Karpas-422 (cell line): ENCODE measurements at places on chromosomes 4 and X. TPM values are rescaled to one million over a fixed set of nuclear protein-coding genes. Genes with fewer than 3 reads are reported as not detected.
A peak's percentile ranks its signal among the peaks of the same experiment; 100 is the strongest.

GRCh38 chr4:102036619-102037376 is 246.3 kb downstream of the BANK1 start:
- no peak for DNase-seq

The PHKA1 gene
- not detected in 2 replicates for total RNA-seq

- no peak for DNase-seq
These were observed 55.3 kb downstream of the JADE3 start for GRCh38 chrX:46967547-46967946.

The MAOA gene
- not detected in 2 replicates for total RNA-seq

DNA sequence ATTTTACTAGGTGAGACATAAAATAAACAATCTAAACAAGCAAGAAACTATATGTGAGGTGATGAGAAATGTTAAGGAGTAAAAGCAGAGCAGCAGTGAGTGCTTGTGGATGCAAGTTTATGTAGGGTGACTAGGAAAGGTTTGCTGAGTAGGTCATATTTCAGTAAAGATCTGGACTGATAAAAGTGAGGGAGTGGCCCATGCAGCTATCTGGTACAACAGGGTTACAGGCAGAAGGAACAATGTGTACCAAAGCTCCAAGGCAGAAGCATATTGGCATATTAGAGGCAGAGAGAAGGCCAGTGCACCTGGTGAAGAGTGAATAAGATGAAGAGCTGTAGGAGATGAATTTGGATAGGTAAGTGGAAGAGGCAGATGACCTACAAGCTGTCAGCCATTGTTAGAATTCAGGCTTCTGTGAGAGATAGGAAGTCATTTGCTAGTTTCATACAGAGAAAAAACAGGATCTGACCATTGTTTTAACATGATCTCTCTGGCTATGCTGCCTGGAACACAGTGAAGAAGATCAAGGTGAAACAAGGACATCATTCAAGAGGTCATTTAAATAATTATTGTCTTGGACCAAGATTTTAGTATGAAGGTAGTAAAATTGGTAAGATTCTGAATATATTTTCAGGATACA is 274.6 kb downstream of the ANKRD50 start:
- no peak for DNase-seq

The PTPN13 gene
- 0.14 TPM in 1 of 2 replicates, not detected in the other for total RNA-seq

The CT83 gene
- not detected in 2 replicates for total RNA-seq

DNA sequence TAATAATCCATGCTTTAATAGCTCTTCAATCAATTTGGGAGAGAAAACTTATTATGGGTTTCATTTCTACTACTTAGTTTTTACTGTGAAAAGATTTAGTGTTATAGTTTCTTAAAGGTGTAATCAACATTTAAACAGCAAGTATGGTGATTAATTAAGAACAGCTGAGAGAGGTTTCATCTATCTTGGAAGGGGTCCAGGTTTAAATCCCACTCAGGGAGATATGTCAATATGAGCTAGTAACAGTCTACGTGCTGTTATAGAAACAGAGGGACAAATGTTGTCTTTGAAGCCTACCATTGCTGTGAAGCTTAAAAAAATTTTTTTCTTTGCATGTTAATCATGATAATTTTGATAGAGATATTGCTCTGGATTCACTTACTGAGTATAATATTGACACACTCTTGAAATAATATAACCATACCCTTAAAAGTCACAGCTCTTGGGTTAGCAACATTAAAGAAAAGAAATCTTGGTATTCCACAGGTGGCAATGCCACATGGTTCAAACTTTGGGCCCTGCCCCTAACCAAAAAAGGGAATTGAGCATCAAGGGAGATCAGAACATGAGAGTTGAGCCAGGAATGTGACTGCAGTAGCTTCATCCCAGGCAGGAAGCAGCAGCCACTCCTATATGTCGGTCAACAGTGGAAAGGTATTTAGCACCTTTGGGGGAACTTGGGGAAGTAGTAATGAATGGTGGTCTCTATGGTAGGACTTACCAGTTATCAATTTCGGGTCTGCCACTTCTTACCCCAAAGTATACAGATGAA is 107.8 kb downstream of the ANK2 start:
- no peak for DNase-seq

GRCh38 chr4:74408639-74409038 is 36.3 kb upstream of the AREG start:
- no peak for DNase-seq

DNA sequence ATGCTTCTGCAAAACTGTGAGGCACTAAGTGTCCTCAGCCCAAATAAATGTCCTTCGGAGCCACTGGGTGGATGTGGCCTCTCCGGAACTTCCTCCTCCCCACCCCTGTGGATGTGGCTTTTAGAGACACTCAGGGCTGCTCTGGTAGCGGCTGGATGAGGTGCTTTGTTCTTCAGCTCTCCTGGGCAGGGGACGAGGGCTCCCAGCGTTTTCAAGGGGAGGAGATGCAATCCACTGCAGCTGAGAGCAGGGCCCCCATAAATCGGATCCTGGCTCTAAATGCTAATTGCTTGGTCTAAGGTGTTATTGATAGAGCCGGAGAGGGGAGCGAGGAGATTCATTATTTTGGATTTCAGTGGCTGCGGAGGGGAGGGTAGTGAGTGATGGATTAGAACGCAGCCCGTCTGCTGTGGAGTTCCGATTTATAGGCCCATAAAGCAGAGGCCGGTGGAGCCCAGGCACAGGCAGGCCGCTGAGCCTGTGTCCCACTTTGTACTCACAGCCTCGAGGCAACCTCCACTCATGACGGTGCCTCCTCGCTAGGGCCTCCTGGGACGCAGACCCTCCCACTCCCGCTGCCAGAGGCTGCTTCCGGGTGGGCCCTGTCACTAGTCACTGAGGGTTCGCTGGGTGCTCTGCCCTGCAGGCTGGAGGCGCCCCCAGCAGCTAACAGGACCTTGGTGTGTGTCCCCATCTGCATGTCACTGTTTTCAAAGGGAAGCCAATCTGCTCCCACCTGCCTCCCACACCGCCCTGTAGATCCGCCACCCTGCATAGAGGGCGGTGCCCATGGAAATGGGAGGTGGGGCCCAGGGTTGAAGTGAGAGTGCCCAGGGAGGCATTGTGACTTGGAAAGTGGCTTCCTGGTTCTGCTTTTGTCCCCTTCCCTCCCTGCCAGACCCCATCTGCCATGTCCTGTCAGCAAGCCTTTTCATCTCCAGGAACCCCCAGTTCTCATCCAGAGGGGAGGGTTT is 135.4 kb upstream of the PSAPL1 start:
- DNase-seq = no peak

DNA sequence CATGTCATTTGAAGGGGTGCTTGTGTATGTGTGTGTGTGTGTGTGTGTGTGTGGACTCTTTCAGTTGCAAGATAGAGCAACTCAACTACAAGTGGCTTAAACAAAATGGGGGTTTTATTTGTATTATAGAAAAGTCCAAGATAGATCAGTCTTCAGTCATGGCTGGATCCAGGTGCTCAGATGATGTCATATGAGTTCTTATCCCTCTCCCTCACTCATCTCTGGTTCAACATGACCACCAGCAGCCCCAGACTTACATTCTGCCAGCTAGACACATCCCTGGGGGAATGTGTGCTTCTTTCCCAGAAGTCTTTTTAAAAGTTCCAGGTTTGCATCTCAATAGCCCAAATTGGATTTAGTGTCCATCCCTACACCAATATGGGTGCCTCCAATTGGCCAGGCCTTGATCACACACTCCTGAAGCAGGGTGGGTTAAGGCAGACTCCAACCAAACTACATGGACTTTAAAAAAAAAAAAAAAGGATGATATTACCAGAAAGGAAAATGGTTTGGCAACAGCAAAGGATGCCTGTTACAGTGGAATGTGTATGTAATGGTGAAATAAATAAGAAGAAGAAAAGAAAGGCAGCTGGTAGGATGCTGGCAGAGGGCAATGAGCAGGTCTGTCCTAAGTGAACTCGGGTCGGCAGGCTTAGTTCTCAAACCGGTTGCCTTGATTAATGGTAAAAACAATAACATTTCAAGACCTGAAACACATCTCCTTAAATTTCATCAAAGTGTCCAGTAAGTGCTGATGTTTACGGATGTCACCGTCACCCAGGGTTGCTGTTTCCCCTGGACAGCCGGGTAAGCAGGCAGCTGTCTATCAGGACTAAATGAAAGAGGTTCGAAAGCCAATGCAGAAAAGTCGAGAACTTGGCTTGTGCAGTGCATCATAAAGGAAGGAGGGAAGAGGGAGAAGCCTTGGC is 107.7 kb downstream of the SMIM20 start:
- no peak for DNase-seq

DNA sequence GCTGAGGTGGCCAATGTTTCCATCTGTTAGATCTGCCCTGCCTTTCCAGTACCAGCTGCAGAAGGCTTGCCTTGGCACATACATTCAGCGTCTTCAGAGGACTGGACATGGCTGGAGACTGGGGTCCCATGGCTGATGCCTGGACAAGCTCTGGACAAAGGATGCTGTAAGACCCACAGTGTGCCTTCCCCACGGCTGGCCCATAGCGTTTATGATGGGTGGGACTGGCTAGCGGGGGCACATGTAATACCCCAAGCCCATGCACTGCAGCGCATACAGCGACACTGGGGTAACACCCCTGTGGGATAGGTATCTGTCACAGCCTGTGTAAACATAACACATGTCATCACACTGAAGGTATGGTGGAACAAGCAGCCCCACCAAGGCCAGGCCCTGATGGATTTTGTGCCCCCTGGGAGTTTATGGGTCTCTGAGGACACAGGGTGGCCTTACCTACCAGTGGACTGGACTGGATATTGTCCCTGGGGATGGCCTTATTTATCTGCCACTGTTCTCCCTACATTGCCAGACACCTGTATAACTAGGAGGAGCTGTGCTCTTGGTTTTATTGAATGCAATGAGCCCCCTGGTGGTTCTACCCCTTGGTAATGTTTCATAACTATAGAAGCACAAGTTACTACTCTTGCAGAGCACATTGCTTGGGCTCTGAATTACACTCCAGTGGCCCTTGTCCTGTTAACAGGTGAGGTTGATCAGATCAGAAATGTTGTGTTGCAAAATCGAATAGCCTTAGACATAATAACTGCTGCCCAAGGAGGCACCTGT is 34.3 kb upstream of the TACR3 start:
- DNase-seq = peak; percentile 46

- DNase-seq = no peak
These were observed 260.1 kb upstream of the FTHL17 start for GRCh38 chrX:31331928-31332327.

DNA sequence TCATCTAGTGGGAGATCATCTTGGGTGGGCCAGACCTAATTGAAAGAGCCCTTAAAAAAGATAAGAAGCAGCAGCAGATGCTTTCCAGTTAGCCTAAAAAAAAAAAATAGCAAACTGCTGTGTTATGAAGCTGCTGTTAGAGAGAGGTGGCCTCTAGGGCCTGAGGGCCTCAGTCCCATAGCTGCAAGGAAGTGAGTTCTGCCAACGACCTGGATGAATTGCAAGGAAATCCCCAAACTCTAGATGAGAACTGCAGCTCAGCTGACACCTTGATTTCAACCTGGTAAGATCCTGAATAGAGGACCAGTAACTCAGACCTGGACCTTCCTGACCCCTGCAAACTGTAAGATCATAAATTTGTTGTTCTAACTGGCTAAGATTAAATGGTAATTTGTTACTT is 275.2 kb downstream of the TENM3 start:
- no peak for DNase-seq

The SCML1 gene
- total RNA-seq = not detected in 2 replicates

DNA sequence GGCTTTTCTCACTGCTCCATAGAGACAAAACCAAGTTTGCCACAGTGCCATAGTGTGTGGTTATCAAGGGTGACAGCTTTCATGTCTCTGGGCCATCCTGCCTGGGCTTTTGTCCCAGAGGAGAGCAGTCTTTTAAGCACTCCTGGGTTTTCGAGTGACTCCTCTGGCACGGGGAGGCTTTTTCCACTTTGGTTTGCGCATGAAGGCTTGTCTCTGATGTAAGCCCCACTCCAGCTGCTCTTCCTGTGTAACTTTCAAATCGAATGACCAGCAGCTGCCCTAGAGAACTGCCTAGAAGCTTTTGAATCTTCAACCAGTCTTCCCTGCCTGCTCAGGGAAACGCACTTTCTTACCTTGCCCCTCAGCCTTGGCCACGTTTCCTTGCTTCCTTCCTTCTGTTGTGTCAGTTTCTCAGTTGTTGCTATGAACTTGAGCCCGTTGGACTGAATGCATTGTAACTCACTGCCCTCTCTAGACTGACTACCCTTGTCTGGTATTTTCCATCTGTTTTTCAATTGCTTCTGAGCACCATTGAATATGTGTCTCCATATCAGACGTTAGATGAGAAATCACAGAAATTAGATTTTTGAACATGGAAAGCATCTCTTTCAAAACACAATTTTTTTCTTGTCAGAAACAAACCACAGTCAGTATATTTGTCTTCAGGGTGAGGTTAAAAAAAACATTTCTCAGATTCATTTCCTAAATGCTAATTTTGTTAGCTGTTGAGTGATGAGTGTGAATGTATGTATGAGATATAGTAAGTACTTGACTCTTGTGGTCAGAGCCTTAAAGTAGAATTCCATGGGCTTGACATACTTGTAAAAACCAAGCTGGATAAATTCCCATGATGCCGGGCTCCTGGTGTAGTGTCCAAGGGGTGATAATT is 45.3 kb downstream of the SLC9A6 start:
- no peak for DNase-seq

The GYPB gene
- total RNA-seq = not detected in 2 replicates

The CFAP299 gene
- not detected in 2 replicates for total RNA-seq

DNA sequence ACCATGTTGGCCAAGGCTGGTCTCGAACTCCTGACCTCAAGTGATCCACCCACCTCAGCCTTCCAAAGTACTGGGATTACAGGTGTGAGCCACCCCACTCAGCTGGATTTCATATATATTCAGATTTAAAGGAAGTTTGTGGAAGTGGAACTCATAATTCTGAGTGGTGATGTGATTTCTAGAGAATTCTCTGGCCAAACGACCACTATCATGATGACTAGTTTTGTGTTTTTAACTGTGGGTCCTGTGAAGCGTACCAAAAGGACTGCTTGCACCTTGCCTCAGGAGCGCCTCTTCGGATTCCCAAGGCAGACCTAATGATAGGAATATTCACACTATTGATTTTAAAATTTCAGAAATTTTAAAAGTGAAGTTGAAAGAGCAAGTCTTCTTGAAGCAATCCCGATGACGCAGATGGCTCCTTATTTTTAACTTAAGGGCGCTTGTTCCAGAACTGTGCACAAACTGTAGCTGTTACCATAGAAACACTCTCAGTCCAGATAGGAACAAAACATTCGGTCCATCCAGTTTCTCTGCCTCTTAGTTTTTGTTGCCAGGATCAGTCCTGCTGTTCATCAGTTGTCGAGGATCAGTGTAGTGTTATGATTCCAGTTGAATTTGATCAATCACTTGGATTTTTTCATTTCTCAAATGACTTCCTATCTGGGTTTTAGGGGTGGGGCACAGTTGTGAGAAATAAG is 51.7 kb upstream of the CLCN4 start:
- DNase-seq = no peak
